ENCODE measurements at places on chromosomes 1 and 21.
A peak's percentile ranks its signal among the peaks of the same experiment; 100 is the strongest.

- DNase-seq: no peak
Measured at GRCh38 chr1:247287460-247287859, 31.6 kb downstream of the VN1R5 start.

GRCh38 chr21:29571949-29572348 is 273.2 kb downstream of the BACH1 start:
- no peak for DNase-seq

DNA sequence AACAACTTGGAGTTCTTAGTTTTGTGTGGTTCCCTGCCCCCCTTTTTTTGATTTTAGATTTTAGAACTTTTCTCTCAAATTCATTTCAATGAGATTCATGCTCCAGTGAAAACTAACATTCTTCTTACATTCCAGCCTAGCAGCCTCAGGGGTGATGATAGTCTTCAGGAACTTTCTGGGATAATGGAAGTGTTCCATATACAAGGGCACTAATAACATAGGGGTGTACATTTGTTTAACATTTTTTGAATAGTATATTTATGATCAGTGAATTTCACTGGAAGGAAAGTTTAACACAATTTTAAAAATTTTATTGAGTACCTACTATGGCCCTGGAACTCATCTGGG is 61.4 kb upstream of the ZNF648 start:
- DNase-seq: no peak

DNA sequence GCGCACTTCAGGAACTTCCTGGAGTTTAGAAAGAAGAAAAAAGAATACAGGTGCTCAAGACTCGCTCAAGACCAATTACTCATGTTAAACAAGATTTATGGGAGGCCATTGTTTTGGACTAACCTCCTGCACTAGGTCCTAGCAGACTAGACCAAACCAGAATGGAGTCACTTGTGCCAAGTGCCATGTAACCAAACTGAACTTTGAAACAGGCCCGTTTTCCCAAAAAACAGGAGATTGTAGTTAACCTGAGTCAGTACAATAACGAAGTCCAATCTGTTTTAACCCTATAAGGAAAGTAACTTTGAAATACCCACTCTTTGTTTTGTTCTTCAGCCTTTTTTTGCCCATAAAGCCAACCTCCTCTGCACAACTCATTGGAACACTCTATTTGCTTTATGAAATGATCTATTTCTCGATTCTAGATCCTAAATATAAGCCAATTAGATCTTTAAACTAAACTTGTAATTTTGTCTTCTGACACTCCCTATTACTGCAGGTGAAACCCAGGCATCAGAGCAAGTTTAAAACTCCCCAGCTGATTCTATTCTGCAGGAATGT is 695 bp upstream of the NTPCR start:
- no peak for DNase-seq

- no peak for DNase-seq
Measured at GRCh38 chr1:44110916-44111315, 7.7 kb upstream of the KLF17 start.

DNA sequence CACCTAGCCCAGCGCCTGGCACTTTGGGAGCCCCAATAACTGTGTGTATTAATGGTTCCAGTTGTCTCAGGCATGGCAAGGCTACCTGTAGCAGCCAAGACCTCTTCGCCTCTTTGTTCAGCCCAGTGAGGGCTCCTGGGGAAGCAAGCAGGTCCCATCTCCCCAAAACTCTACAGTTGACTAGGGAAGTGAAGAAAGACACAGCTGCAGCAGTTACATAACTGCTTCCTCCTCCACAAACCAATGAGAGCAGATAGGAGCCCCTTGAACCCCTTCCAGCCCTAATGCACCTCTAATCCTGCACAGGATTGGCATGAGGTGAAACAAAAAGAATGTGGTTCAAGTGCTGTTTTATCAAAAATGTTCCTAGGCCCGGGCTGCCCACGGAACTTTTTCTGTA is 100.5 kb downstream of the SYF2 start:
- DNase-seq: no peak

- DNase-seq: no peak
Measured at GRCh38 chr1:213622365-213623063, 365.3 kb upstream of the PROX1 start.

- DNase-seq: no peak
Measured at GRCh38 chr1:199161766-199162303, 523.0 kb downstream of the PTPRC start.

- DNase-seq: no peak
Measured at GRCh38 chr1:89990976-89991831, 3.7 kb upstream of the ZNF326 start.

- no peak for DNase-seq
Measured at GRCh38 chr21:31778546-31778945, 46.6 kb upstream of the SCAF4 start.

DNA sequence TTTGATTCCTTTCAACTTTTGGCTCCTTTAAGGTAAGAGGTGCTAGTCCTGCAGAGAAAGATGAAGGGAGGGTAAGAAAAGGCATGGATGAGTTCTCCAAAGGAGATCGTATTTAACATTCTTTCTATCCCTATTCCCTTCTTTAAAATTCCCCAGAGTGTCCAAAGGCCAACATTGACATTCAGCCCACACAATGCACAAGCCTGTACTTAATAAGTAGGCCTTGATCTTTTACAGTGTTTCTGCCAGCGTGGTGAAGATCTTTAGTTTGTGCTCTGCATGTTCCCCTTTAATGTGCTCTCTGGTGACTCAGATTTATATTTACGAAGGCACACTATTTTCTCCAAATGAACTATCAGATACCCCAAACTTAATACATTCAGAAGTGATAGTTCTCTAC is 582.5 kb upstream of the RGS18 start:
- DNase-seq: no peak

GRCh38 chr1:26408604-26409003 is 2.0 kb upstream of the LIN28A start:
- DNase-seq: peak; percentile 77

DNA sequence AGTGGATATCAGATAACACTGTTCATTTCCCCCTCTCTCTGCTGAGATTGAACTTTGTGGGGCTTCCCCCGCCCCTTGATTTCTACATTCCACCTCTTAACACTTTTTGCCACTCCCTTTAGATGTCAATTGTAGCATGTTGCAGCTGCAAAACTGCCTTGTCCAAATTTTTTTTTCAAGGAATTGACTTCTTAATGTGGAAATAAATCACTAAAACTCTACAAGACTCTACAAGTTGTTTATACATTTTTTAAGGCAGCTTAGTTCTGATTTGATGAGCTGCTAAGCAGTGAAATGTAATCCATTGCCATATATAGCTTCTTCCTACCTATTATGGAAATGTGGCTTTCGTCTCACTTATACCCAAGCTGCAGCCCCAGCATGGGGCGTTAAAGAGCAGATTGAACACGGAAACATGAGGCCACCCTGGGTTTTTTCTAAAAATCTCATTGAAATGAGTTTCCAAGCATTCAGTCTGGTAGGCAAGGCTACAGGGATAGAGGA is 132.2 kb downstream of the SYT2 start:
- DNase-seq: no peak

GRCh38 chr1:233704170-233704897 is 90.4 kb downstream of the KCNK1 start:
- no peak for DNase-seq

DNA sequence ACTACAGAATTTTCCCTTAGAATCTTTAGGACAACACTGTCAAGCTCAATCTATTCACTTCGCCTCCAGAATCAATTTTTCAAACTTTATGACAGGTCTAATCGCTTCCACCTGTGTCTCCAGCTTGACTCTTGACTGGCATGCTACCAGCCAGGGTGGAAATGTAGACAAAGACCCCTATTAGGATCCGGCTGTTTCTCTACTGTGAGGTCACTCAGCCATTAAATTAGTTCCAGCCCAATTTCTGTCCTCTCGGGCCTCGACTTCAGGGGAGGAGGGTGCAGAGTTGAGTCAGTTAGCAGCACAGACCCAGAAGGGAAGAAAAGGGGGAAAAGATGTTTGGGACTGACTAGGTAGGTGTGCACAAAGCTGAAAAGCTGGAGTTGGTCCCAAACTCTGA is 78.5 kb downstream of the HLCS start:
- DNase-seq: no peak

GRCh38 chr21:19712441-19712840 is 1285.8 kb upstream of the NCAM2 start:
- no peak for DNase-seq

GRCh38 chr1:211333906-211334305 is 7.3 kb downstream of the TRAF5 start:
- DNase-seq: peak; percentile 21

DNA sequence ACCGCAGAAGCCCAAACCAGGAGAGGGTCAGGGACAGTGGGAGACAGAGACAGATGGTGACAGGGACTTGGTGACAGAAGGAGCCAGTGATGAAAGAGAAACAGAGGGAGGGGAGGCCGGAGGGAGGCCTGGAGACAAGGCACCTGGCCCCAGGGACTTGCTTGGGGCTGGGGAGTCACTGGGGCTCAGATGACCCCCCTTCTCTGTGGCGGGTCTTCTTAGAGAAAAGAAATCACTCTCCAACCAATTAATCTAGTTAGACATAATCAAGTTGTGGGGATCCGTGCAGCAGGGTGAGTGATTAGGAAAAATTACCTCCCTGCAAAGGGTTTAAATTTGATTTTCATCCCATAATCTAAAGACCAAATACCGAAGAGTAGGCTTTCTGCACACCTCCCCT is 519.8 kb downstream of the PTPRU start:
- DNase-seq: no peak

DNA sequence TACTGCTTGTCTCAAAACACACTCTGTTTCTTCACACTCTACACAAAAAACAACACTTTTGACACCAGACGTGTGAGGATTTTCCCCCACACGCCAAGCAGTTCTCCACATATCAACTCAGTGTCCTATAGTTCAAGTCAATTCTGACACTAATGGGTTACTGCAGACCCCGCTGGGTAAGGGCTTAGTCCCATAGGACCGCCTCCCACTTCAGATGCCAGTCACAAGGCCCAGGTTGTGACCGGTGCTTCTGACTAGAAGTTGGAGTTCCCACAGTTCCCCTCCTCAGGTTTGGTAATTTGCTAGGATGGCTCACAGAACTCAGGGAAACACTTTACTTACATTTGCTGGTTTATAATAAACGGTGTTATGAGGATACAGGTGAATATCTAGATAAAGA is 19.9 kb downstream of the VPS13D start:
- DNase-seq: no peak

- DNase-seq: no peak
Measured at GRCh38 chr1:182173808-182174512, 112.4 kb upstream of the ZNF648 start.

DNA sequence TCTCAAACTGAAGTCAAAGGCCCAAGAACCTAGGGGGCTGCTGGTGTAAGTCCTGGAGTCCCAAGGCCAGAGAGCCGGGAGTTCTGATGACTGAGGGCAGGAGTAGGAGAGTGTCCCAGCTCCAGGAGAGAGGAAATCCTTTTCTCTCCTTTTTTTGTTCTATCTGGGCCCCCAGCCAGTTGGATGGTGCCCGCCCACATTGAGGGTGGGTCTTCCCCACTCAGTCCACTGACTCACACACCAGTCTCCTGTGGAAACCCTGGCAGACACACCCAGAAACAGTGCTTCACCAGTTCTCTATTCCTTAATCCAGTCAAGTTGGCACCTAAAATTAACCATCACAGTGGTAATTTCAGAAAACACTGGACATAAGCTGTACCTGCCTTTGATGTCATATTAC is 12.7 kb upstream of the WDR26 start:
- peak; percentile 87 for DNase-seq

DNA sequence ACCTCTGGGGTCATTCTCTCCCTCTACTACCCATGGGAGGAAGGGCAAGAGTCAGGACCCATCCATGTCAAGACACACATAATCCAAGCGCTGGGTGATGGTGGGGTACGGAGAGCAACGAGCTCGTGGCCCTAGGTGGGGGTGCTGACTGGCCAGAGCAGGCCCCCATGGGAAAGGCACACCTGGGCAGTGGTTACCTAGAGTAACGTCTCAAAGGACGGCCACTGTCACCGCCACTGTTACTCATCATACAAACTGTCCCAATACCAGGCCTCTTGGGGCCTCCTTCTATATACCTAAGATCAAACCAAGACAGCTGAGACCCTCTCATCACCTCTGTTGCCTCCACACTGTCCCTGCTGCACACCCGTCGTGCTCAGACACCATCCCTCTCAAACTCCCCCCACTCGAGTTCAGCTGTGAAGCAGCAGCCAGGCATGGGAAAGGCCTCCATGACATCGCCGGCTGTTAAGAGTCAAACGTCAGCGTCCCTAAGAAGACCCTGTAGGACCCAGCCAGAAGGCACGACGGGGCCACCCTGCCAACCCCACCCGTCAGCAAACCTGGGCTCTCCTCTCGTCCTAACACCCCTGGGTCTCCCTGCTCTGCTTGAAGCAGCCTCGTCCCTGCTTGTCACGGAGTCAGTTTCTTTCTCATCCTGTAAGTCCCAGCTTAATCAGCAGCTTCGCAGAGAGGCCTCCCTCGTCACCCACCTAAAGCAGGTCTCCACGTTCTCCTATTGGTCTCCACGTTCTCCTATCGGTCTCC is 15.3 kb downstream of the NPHP4 start:
- no peak for DNase-seq

GRCh38 chr1:50516056-50516455 is 92.8 kb upstream of the DMRTA2 start:
- DNase-seq: no peak

- DNase-seq: no peak
Measured at GRCh38 chr1:244330318-244330625, 121.4 kb downstream of the ADSS2 start.

DNA sequence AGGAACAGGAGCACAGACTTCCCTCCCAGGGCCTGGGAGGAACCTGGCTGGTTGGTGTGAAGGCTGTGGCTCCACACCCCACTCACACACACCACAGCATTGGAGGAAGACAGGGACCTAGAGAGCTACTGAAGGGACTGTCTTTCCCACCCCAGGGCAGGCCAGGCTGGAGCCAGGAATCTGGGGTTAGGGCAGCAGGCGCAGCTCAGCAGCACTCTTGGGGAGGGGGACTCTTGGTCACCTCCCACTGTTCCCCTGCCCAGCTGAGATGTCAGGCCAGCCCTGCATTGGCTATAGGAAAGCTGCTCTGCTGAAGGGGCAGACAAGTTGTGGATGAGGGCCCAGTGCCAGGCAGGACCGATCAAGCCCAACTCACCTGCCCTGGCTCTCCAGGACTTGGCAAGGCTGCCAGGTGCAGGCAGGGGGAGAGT is 1.6 kb upstream of the PLEKHA6 start:
- no peak for DNase-seq

DNA sequence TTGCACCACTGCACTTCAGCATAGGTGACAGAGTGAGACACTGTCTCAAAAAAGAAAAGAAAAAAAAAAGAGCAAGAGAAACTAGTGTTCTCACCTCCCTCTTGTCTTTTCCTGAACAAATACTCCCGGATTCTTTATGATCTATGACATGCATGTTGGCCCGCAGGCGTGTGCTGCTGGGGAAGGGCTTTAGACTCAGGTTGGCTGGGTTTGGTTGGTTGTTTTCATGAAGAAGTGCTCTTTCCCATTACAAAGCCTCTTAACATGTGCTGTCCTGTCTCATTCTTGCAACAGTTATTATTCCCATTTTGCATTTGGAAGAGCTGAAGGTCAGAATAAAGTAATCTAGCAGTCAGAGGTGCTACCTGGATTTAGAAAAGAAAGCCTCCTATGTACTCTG is 79.5 kb downstream of the TRABD2B start:
- no peak for DNase-seq

- DNase-seq: no peak
Measured at GRCh38 chr1:2089051-2089450, 38.8 kb downstream of the PRKCZ start.

GRCh38 chr1:22739648-22740385 is 29.2 kb downstream of the EPHB2 start:
- peak; percentile 93 for DNase-seq

Data from lung microvascular endothelial cell (primary cell).